ENCODE measurements at places on chromosomes 5 and 9.

- no peak overlapping the region for H3K27ac ChIP-seq
- H3K36me3 ChIP-seq: no peaks in the 10 kb centered on the region
- no peaks in the 10 kb centered on the region for H3K27me3 ChIP-seq
- H3K4me3 ChIP-seq: no peak overlapping the region
- H3K4me1 ChIP-seq: peaks cover 15% of the 10 kb centered on the region
Measured at GRCh38 chr9:134360897-134361296, 34.6 kb downstream of the RXRA start.

- 0 out of 2 replicates have a peak, but pooled peaks cover 11% of the 10 kb centered on the region for H3K36me3 ChIP-seq
- H3K27me3 ChIP-seq: no peaks in the 10 kb centered on the region
- no peak overlapping the region for H3K27ac ChIP-seq
- DNase-seq: no peak
Measured at GRCh38 chr5:67142816-67143215, 53.8 kb downstream of the CD180 start.

- no peak for DNase-seq
- peak overlapping the region; percentile 55 for H3K4me3 ChIP-seq
- H3K27me3 ChIP-seq: no peaks in the 10 kb centered on the region
- H3K36me3 ChIP-seq: no peaks in the 10 kb centered on the region
- H3K27ac ChIP-seq: no peak overlapping the region
- peaks cover 33% of the 10 kb centered on the region for H3K4me1 ChIP-seq
Measured at GRCh38 chr9:127927201-127927987, 3.2 kb downstream of the PIP5KL1 start.

- H3K27ac ChIP-seq: no peak overlapping the region
- no peaks in the 10 kb centered on the region for H3K27me3 ChIP-seq
- no peak overlapping the region for H3K4me3 ChIP-seq
- H3K4me1 ChIP-seq: no peaks in the 10 kb centered on the region
Measured at GRCh38 chr9:124527781-124528180, 20.6 kb upstream of the NR5A1 start.

GRCh38 chr5:150454492-150455229 is 5.1 kb upstream of the RPS14 start:
- peaks cover 6% of the 10 kb centered on the region for H3K4me1 ChIP-seq
- no peaks in the 10 kb centered on the region for H3K36me3 ChIP-seq
- no peaks in the 10 kb centered on the region for H3K27me3 ChIP-seq
- no peak overlapping the region for H3K27ac ChIP-seq
- no peak for DNase-seq

DNA sequence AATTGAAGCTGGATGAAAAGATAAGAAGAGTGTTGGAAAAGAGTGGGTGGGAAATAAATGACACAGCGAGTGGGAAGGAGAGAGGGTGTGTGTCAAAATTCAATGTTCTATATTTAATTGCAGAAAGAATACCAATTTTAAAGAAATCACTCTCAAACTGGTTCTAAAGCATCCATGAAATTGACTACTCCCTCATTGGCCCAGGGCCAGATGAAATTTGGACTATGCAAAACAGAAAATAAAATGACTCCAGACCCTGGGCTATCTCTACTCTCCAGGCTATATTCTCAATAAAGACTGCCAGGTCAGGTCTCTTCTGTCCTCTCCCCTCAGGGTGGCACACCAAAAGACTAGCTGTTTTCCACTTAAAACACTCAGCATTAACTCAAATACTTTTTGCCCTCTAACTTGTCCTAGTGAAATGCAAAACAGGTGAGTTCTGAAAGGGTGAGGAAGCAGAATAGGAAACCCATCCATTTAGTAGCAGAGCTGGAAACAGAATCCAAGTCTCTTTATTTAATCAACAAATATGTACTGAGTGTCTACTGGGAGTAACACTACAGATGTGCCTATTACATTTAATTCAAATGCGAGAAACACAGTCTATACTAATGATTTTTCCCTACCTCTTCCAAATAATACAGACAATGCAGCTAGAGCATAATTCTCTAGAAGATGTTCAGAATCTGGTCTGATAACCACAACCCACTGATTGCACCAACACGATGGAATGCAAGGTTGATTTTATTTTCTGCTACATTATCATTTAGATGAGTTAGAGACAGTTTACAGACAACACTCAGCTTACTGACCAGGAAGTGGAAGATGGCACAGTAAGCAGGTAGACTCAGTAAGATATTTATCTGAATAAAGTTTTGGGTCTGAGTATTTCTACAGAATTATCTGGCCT is 42.1 kb downstream of the EFCAB9 start:
- peaks cover 15% of the 10 kb centered on the region for H3K4me1 ChIP-seq
- H3K27ac ChIP-seq: no peak overlapping the region
- peaks cover 23% of the 10 kb centered on the region for H3K36me3 ChIP-seq

- H3K4me1 ChIP-seq: peaks cover 40% of the 10 kb centered on the region
- H3K27me3 ChIP-seq: no peaks in the 10 kb centered on the region
- no peaks in the 10 kb centered on the region for H3K36me3 ChIP-seq
- peak overlapping the region; percentile 86 for H3K4me3 ChIP-seq
Measured at GRCh38 chr5:123511290-123511647, 708 bp upstream of the CSNK1G3 start.

DNA sequence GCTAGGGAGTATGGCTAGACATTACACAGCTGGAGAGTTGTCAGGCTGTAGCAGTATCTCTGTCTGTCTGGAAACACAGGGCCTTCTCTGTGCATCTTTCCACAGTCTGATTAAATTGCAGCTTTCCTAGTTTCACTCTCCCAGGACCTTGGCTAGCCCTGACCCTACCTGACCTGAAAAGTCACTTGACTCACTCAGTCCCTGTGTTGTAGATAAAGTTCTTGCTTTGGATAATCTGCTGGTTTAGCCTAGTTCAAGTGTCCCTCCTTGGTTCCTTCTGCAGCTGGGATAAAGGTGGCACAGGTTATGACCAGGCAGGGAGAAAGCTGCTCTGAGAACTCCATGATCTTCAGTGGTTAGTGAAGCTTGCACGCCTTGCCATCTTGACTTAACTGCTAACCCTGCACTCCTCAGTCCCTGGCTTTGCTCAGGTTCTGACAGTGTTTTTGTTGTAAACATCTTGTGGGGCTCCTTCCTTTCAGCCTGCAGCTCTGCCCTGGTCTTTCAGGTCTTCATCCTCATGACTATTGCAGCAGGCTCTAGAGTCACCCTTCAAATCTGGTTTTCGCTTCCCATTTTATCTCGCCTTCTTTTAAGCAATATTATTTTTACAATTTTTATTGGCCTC is 101.0 kb downstream of the PIP5K1B start:
- no peak overlapping the region for H3K4me3 ChIP-seq
- H3K27me3 ChIP-seq: peaks cover 17% of the 10 kb centered on the region
- DNase-seq: no peak

All from GM23248 (cell line).